ENCODE measurements at places on chromosomes 2 and 18.

GRCh38 chr2:171794918-171795317, 99.1 kb downstream of the SLC25A12 start:
- DNase-seq = peak; percentile 0

GRCh38 chr2:3007135-3007534, 370.5 kb downstream of the EIPR1 start:
- no peak for DNase-seq

- peak; percentile 84 for DNase-seq
Observed at GRCh38 chr2:205364261-205364660, 318.0 kb upstream of the NRP2 start.

DNA sequence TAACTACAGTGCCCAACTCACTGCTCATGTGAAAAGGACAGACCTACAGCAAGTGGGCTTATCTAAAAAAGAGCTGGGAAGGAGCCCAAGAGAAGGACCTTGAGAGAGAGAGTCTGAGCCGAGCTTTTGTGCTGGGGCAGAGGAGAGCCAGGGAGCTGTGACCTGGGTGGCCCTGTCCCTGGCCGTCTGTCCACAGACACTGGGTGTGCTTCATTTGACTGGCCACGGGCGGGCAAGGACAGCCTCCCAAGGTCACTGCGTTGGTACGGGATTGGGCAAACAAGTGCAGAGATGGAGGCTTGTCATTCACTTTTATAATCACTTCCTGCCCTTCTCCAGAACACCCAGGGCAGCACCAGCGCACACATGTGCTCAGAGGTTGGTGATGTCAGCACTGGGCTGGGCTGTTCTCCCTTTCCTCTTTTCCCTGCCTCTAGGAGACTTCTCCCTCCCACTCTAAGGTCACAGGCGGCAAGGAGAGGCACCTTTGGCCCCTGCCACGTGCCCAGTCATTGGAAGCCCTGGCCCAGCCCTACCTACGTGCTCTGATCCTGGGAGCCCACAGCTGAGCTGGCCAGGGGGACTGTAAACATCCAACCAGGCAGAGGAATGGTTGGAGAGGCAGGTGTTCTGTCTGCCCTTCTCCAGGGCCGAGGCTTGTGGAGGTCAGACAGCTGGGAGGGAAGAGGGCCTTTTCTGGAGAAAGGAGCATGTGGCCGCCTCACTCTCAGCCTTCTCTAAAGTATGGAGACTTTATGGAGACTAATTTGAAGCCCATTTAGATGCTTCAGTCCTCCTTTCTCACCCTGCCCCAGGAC, 6.4 kb upstream of the PSD4 start:
- no peak for DNase-seq

DNA sequence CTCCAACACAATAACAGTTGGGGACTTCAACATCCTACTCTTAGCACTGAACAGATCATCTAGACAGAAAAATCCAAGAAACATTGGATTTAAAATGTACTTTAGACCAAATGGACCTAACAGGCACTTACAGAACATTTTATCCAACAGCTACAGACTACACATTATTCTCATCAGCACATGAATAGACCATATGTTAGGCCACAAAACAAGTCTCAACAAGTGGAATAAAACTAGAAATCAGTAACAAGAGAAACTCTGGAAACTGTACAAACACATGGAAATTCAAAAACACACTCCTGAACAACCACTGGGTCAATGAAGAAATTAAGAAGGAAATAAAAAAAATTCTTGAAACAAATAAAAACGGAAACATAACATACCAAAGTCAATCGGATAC, 117.5 kb downstream of the ACVR1 start:
- DNase-seq = no peak

GRCh38 chr2:197079832-197080555, 153.5 kb upstream of the PGAP1 start:
- DNase-seq = peak; percentile 92

GRCh38 chr2:127205218-127206125, 14.6 kb downstream of the CYP27C1 start:
- no peak for DNase-seq

GRCh38 chr2:112118148-112118547, 20.0 kb upstream of the FBLN7 start:
- no peak for DNase-seq

DNA sequence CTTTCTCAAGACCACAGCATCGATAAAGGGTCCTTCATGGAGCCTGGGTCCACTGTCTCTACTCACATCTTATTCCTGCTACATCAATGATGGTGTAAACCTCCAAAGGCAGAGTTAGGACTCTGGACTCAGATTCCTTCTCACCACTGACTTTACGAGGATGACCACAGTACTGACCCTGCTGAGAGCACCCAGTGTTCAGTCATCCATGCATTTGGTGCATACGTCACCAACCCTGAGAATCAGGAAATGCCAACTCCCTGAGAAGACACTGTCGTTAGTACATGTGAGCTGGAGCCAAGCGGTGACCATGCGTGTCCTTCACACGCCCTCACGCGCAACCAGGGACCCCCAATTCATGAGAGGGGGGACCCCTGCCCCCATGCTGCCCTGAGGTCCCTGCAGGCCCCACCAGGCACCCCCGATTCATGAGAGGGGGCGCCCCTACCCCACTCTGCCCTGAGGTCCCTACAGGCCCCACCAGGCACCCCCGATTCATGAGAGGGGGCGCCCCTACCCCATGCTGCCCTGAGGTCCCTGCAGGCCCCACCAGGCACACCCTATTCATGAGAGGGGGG, 178.4 kb upstream of the TPO start:
- no peak for DNase-seq

- DNase-seq = no peak
Observed at GRCh38 chr2:60350791-60351190, 202.7 kb downstream of the BCL11A start.
